SJSA1 (cell line): ENCODE measurements at places on chromosomes 3 and 15.

DNA sequence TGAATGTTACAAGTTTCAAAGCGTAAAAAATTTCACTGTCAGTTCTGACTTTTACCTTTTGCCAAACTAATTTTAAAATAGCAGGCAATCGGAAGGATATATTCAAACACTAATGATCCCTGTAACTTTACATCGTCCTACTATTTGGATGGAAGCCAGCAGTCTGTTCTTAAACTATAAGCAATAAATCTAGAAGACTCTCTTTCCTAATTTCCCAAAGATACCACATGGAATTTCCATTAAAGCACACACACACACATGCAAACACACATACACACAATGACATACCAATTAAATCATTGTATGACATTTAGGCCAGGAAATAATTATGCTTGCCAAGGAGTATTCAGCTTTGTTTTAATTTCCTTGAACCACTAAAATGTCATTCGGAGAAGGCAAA lies 32.0 kb downstream of the IL17RD start:
- DNase-seq: no peak

- DNase-seq: no peak
Observed at GRCh38 chr3:119427669-119428068, 35.7 kb downstream of the TMEM39A start.

- no peak for DNase-seq
Observed at GRCh38 chr15:39828374-39828931, 45.8 kb upstream of the FSIP1 start.

DNA sequence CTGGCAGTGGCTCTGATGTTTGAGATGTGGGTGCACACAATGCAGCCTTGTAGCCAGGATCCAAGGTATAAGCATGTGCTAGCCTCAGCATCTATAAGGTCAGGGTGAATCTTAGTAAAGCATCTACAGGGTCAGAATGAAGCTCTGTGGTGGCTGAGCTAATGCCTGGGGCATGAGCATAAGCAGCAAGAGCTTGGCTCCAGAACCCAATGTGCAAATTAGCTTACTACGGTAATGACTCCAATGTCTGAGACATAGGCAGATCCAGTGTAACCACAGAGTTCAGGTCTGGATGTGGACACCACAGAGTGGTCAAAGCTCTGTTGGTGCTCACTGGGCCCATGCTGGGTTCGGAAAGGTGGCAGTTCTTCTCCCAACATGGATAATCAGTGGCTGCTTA lies 304.5 kb upstream of the NECTIN3 start:
- no peak for DNase-seq

DNA sequence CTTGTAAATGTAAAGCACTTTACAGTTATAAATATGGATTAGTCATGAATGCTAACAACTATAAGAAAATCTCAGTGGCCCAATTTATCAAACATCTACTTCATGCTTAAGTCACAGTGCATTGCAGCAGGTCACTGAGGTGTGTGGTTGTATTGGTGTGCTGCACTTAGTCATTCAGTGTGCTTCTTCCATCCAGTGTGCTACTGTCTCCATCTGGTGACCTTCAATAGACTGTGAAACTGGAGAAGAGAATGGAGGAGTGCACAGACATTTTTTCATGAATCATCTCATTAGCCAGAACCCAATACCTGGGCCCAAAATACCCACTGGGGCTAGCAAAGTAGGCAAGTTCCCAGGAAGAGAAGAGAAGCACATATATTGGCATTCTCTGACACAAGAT lies 199.6 kb downstream of the SHOX2 start:
- no peak for DNase-seq

- DNase-seq: no peak
Observed at GRCh38 chr3:70990185-70990584, 593.3 kb downstream of the FOXP1 start.

DNA sequence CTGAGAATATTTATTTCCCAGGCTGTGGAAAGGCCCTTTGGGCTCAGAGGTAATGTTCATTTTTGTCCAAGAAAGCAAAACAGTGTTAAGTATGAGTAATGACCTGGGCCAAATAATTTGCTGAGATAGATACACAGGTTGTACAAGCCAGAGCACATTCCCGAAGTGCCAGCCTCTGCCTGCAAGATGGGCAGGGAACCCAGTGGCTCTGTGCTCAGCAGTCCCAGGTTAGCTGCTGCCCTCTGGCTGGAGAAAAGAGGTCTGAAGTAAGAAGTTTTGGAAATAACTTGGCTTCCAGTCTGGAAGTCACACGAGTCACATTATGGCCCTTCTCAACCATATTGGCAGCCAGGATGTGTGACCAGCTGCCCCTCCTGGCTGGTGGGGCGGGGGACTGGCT lies 20.2 kb downstream of the MYZAP start:
- no peak for DNase-seq

GRCh38 chr15:61155741-61156700 lies 73.1 kb downstream of the RORA start:
- no peak for DNase-seq

- DNase-seq: no peak
Observed at GRCh38 chr15:65339920-65340319, 35.4 kb downstream of the RNU5B-1 start.
